ENCODE measurements at places on chromosomes 7 and 10.

DNA sequence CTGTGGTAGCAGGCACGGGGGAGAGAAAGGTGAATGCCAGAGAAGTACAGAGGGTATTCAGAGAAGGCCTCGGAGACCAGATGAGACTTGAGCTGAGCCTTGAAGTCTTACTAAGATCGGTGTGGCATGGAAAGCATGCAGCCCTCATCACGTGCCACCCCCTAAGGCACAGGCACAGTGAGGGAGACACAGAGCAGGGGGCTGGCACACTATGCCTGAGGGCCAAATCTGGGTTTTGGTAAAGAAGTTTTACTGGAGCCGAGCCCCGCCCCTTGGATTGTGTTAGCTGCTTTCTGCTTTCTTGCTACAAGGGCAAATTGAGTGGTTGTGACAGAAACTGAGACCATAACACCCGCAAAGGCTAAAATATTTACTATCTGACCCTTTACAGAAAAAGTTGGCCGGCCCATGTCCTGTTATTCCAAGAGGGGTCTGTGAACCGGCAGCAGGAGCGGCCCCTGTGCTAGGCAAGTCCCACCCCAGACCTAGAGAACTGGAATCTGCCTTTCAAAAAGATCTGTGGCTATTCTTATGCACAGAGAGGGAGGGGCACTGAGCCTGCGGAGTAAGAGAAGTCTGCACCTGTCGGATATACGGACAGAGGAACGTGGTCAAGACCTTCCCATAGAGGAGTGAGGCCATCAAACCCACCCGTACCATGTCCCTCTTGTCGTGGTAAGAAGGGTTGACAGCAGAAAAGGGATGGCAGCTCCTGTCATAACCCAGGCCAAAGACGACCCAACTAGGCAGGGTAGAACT lies 109.3 kb upstream of the RHEB start:
- no peaks in the 10 kb centered on the region for H3K36me3 ChIP-seq
- H3K4me1 ChIP-seq, result peaks cover 24% of the 10 kb centered on the region
- DNase-seq, result no peak
- no peak overlapping the region for H3K27ac ChIP-seq
- H3K27me3 ChIP-seq, result no peaks in the 10 kb centered on the region

DNA sequence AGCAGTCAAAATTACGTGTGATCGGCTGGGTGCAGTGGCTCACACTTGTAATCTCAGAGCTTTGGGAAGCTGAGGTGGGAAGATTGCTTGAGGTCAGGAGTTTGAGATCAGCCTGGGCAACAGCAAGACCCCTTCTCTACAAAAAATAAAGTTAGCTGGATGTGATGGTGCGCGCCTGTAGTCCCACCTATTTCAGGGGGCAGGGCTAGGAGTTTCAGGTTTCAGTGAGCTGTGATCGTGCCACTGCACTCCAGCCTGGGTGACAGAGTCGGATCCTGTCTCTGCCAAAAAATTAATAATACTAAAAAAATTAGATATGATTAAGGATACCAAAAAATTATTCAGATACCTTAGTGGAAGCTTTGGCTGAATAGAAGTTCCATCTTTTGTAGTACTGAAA lies 136.4 kb downstream of the SDK1 start:
- H3K27ac ChIP-seq, result no peak overlapping the region
- no peak for DNase-seq
- H3K36me3 ChIP-seq, result no peaks in the 10 kb centered on the region
- H3K27me3 ChIP-seq, result peaks cover 14% of the 10 kb centered on the region
- H3K4me1 ChIP-seq, result peaks cover 10% of the 10 kb centered on the region

GRCh38 chr7:128833148-128833945 lies 3.1 kb downstream of the FLNC start:
- H3K4me3 ChIP-seq, result no peak overlapping the region
- DNase-seq, result no peak
- no peaks in the 10 kb centered on the region for H3K36me3 ChIP-seq
- peaks cover 33% of the 10 kb centered on the region for H3K4me1 ChIP-seq
- H3K27ac ChIP-seq, result no peak overlapping the region

DNA sequence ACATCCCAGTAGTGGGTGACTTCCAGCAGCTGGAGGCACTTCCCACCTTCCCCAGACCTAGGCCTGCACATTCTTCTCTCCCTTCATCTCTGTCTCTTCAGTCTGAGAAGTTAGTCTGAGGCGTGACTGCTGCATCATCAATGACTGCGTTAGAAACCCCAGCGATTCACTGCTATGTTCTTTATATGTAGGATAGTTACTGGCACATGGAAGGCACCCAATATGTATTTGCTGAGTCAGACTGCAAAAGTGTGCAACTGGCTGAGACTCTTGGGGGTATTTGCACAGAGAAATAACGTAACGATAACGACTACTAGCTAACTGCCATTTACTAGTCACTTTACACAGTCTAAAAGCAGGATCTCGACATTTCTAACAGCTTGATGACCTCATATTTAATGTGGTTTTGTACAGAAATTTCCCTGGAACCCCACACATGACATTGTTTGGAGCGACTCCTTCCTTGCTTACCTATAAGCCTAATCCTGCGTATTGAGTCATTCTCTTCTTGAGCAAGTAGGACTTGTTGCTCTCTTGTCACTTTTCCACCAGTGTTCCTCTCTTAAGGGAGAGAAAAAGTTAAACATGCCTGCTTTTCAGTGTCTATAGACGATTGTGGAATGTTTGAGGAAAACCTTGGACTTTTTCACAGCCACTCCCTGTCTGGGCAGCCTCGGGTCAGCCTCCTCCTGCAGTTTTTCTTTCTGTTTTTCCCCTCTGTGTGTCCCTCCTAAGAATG lies 45.5 kb downstream of the THNSL1 start:
- peaks cover 42% of the 10 kb centered on the region for H3K4me1 ChIP-seq
- no peaks in the 10 kb centered on the region for H3K27me3 ChIP-seq
- no peaks in the 10 kb centered on the region for H3K36me3 ChIP-seq
- DNase-seq, result no peak
- H3K27ac ChIP-seq, result peak overlapping the region; percentile 89
- peak overlapping the region; percentile 49 for H3K4me3 ChIP-seq

GRCh38 chr7:11786186-11786585 lies 45.8 kb downstream of the THSD7A start:
- no peaks in the 10 kb centered on the region for H3K27me3 ChIP-seq
- DNase-seq, result peak; percentile 92
- H3K27ac ChIP-seq, result peak overlapping the region; percentile 60
- no peak overlapping the region for H3K4me3 ChIP-seq

GRCh38 chr7:69645683-69646082 lies 47.4 kb downstream of the AUTS2 start:
- no peaks in the 10 kb centered on the region for H3K4me1 ChIP-seq
- no peak overlapping the region for H3K4me3 ChIP-seq
- no peak for DNase-seq

DNA sequence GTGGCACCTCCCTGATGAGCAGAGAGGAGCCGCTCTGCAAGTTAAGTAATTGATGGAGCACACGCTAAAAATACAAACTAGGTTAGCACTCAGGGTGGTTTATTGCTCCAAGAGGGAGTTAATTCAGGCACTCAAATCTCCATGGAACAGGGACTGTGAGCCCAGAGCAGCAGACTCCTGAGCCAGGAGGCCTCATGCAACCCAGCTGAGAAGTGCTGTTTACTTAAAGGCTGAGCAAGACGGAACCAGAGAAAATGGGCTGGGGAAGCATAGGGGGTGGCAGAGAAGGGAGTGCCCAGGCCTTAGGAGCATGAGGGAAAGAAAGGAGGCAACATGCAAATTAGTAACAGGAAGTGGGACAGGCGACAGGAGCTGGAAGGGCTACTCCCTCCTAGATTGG lies 174.1 kb downstream of the KCNMA1 start:
- DNase-seq, result no peak
- H3K27me3 ChIP-seq, result no peaks in the 10 kb centered on the region
- H3K27ac ChIP-seq, result no peak overlapping the region
- no peak overlapping the region for H3K4me3 ChIP-seq
- H3K4me1 ChIP-seq, result no peaks in the 10 kb centered on the region
- H3K36me3 ChIP-seq, result no peaks in the 10 kb centered on the region

DNA sequence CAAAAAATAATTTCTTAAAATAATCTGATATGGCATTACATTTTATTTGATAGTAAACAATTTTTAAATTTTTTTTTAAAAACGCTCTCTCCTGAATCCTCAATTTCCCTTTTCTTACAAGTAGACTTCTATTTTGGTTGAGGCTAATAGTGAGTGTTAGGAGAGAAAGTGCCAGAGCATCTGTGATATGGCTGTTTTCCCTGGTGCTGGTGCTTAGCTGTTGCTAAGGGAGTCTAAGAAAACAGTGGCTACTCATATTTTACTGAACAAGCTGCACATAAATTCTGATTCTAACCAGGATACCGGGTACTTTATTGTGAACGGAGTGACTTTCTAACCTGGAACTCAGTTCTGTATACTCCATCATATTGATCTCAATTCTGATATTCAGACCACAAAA lies 311.1 kb upstream of the KIAA1217 start:
- H3K36me3 ChIP-seq, result no peaks in the 10 kb centered on the region
- H3K27me3 ChIP-seq, result no peaks in the 10 kb centered on the region
- H3K27ac ChIP-seq, result no peak overlapping the region
- H3K4me3 ChIP-seq, result no peak overlapping the region
- H3K4me1 ChIP-seq, result no peaks in the 10 kb centered on the region

- no peak for DNase-seq
- H3K4me3 ChIP-seq, result no peak overlapping the region
- H3K27ac ChIP-seq, result peak overlapping the region; percentile 47
- H3K27me3 ChIP-seq, result no peaks in the 10 kb centered on the region
These were observed 106.9 kb upstream of the PDLIM1 start for GRCh38 chr10:95397747-95398146.

DNA sequence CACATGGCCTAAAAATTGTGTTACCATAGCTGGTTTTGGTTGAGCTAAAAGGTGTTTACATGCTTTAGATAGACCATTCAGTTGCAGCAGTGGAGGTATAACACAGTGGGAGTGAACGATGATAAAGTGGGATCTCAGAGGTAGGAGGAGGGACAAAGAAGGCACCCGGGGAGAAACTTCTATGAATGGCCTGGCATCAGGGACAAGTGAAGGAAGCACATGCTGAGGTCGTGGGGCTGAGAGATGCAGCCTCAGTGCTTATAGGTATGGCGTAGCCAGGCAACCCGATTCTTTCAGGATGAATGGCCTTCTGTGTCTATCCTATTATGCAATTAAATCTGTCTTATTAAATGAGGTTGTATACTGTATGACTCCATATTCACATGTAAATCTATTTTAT lies 3.9 kb upstream of the CDK6 start:
- H3K27me3 ChIP-seq, result no peaks in the 10 kb centered on the region
- H3K36me3 ChIP-seq, result no peaks in the 10 kb centered on the region
- peaks cover 12% of the 10 kb centered on the region for H3K4me1 ChIP-seq
- no peak overlapping the region for H3K4me3 ChIP-seq

DNA sequence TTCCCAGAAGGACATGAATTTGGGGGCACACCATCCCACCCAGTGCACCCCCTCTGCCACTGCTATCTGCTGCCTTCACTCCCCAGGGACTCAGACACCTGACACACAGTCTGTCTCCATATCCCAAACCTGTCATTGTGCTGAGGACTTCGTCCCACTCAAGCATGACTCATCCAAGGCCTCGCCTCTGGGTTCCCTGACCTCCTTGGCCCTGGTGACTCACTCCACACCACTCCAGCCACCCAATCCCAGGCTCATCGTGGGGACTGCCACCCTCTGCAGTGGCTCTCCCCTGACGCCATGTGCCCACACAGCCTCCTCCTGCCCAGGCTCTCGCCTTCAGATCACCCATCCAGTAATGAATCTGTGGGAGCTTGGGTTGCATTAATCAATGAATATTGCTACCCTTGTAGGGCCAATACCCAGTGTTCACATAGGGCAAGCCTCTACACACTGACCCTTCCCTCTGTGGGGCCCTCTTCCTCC lies 6.6 kb upstream of the INSIG1 start:
- no peak overlapping the region for H3K4me3 ChIP-seq
- no peaks in the 10 kb centered on the region for H3K27me3 ChIP-seq
- H3K4me1 ChIP-seq, result peaks cover 21% of the 10 kb centered on the region
- no peak overlapping the region for H3K27ac ChIP-seq
- DNase-seq, result peak; percentile 81

DNA sequence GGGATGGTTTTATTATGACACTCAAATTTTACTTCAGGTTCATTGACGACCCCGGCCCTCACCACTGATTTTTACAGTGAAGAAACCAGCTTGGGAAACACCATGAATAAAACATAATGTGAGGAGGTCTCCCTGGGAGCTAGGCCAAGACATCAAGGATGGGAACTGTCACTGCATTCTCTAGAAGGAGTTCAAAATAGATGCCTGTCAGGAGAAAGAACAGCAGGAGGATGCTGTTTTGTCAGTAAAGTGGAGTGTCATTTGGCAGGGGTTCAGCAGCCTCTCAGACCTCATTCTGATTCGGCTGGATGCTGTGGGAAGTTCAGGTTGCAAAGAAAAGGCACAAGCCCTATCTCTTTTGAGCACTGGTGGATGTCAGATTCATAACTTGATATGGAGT lies 360.3 kb upstream of the C7orf33 start:
- no peak for DNase-seq
- H3K27me3 ChIP-seq, result peaks cover 38% of the 10 kb centered on the region
- H3K27ac ChIP-seq, result no peak overlapping the region
- H3K36me3 ChIP-seq, result no peaks in the 10 kb centered on the region
- H3K4me3 ChIP-seq, result no peak overlapping the region

GRCh38 chr10:18350340-18350739 lies 210.1 kb downstream of the CACNB2 start:
- H3K4me3 ChIP-seq, result no peak overlapping the region
- H3K27ac ChIP-seq, result no peak overlapping the region
- no peaks in the 10 kb centered on the region for H3K36me3 ChIP-seq
- no peaks in the 10 kb centered on the region for H3K4me1 ChIP-seq

DNA sequence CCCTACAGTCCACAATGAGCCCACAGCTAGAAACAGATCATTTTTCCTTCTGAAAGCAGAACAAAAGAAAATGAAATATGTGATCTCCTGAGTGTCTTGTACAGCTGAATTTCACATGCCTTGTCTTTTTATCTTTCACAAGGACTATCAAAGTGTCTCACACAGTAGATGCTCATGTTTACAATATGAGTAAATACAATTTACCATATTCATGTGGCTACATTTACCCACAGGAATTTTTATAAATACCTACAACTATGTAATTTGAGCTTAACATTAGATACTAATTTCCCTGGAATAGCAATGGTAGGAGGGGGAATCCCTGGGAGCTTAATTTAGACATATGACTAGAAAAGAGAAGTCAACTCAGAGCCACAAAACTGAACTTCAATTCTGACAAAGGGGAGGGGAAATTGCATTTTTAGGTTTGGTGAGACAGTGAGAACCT lies 186.2 kb downstream of the MACC1 start:
- H3K4me3 ChIP-seq, result no peak overlapping the region
- H3K4me1 ChIP-seq, result peaks cover 18% of the 10 kb centered on the region
- H3K36me3 ChIP-seq, result no peaks in the 10 kb centered on the region
- DNase-seq, result no peak
- no peak overlapping the region for H3K27ac ChIP-seq

- no peaks in the 10 kb centered on the region for H3K4me1 ChIP-seq
- H3K4me3 ChIP-seq, result no peak overlapping the region
- no peaks in the 10 kb centered on the region for H3K36me3 ChIP-seq
- peaks cover 96% of the 10 kb centered on the region for H3K27me3 ChIP-seq
These were observed 119.7 kb upstream of the YAE1 start for GRCh38 chr7:39446546-39446945.
